Sigmoid colon (tissue), 7 donors: ENCODE measurements at places on chromosomes 3 and 15.

DNA sequence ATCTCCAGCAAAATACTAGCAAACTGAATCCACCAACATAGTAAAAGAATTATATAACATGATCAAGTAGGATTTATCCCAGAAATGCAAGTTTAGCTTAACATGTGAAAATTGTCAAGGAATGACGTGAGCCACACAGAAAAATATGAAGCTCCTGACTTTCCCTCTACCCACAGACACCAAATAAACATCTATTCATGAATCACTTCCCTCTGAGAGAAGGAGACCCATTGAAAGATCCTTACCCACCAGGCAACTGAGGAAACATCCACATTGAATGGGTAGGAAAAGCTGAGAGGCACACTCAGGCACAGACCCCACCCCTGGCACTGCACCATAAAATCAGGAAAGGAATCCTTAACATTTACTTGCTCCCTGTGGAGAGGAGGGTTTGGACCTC, 102.2 kb upstream of the MANF start:
- no peak for DNase-seq

GRCh38 chr3:160413613-160414248, 14.3 kb downstream of the SMC4 start:
- DNase-seq, result no peak

- DNase-seq, result no peak
Observed at GRCh38 chr15:32825219-32825618, 107.4 kb downstream of the GREM1 start.

- no peak for DNase-seq
Observed at GRCh38 chr3:59245300-59245858, 195.6 kb upstream of the CFAP20DC start.

- no peak for DNase-seq
Observed at GRCh38 chr3:187519428-187519890, 150.7 kb downstream of the SST start.

- DNase-seq, result no peak
Observed at GRCh38 chr3:59180006-59180405, 130.2 kb upstream of the CFAP20DC start.

GRCh38 chr3:163328680-163329079, 1749.6 kb downstream of the SI start:
- DNase-seq, result no peak

DNA sequence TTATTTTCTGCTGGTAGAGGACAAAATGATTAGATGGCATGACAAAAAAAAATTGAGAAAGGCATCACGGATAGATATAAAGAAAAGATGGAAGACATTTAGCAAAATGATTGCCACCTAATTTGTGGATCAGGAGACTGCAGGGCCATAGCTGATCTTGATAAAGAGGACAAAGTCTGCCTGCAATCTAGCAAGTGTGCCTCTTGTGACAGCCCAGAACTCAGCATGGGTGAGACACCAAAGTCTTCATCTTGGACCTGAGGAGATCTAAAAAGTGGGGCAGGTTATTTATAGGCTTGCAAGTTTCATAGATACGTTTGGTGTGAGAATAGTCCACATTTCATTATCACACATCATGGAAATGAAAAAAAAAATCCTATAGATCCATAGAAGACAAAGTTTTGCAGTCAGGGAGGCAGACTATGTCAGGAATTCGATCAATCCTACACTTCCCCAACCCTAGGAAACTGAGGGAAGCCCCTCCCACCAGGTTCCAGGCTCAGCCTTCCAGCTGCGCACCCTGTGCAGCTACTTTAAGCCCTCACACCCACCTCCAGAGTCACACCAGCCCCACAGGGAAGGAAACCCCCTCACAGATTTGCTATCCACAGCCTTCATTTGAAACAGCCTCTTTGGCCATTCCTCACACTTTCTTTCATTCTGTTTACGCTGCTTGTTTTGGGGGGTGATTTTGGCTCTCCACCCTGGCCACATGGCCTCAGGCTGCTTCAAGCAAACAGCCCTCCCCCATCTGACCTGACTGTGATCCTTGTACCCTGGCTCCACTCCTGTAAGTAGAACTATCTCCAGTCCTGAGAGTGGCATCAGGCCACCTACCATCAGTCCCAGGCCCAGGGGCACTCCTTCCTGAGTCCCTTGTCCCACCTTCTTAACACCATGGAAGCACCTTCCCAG, 28.1 kb upstream of the KLHL6 start:
- DNase-seq, result no peak

- no peak for DNase-seq
Observed at GRCh38 chr3:131796111-131796510, 238.7 kb downstream of the CPNE4 start.

DNA sequence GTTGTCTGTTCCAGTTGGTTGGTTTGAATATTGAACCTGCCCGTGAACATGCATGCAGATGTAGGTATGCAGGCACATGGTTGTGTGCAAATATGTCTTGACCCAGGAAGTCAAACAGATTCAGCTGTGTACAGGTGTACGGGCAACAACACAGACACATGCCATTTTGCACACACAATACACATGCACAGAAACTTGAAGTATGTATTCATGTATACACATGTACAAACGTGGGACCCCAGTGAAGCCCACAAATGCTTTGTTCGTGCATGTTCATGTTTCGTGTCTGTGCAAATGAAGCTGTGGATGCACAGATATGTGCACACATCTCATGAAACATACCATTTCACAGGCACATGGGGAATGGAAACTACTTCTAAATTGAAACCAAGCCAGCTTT, 30.7 kb downstream of the IDH3A start:
- no peak for DNase-seq
